ENCODE measurements at places on chromosomes 5 and 9. TPM values are rescaled to one million over a fixed set of nuclear protein-coding genes. Genes with fewer than 3 reads are reported as not detected.
A peak's percentile ranks its signal among the peaks of the same experiment; 100 is the strongest.

Gene CDH12
- total RNA-seq, result not detected

Gene CCL28
- 0.05 TPM for total RNA-seq

Gene FAM81B
- not detected for total RNA-seq

Gene GZMA
- not detected for total RNA-seq

Gene OR5C1
- not detected for total RNA-seq

Gene ZNF879
- 4.9 TPM for total RNA-seq

Gene SLCO6A1
- not detected for total RNA-seq

GRCh38 chr9:88501086-88501485 is 33.9 kb upstream of the NXNL2 start:
- H3K36me3 ChIP-seq, result no peaks in the 10 kb centered on the region
- no peaks in the 10 kb centered on the region for H3K4me1 ChIP-seq
- DNase-seq, result no peak
- no peak overlapping the region for H3K4me3 ChIP-seq
- H3K27me3 ChIP-seq, result no peaks in the 10 kb centered on the region
- H3K27ac ChIP-seq, result no peak overlapping the region

GRCh38 chr5:51810592-51810991 is 427.3 kb downstream of the ISL1 start:
- H3K27ac ChIP-seq, result no peak overlapping the region
- DNase-seq, result no peak
- no peaks in the 10 kb centered on the region for H3K4me1 ChIP-seq

DNA sequence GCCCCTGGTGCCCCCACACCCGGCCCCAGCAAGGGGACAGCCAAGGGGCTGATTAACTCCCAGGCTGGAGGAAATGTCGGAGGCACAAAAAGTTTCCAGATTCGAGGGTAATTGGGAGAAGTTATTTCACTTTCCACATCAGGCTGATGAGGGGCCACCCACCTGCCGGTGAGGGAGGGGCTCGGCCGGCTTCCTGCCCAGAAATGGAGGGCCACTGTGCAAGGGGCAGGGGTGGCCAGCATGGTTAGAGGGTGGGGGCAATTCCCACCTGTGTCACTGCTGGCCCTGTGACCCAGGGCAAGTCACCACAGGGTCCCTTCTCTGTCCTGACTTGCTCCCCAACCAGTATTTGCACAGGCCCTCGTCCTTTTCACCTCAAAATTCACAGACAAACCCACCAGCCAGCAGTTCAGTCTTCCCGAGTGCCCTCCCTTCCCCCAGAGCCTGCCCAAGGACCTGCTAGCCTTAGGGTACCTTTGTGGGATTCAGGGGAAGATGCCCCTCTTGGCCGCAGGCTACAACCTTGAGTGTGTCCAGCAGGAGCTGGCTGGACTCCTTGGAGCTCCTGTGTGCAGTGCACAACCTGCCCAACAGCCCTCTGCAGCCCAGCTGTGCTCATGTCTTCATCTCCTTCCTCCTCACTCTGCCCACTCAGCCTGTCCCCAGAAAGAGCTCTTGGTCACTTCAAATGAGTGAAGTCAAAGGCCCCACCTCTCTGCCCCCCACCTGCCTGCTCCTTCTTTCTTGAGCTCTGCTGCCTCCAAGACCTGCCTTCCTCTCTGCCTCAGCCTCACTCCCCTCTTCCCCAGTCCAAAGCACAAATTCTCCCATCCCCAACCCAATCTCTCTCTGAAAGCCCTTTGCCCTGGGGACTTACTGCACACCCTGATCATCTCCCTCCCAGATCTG is 130.5 kb downstream of the BARX1 start:
- no peak overlapping the region for H3K4me3 ChIP-seq
- DNase-seq, result no peak
- H3K36me3 ChIP-seq, result no peaks in the 10 kb centered on the region

DNA sequence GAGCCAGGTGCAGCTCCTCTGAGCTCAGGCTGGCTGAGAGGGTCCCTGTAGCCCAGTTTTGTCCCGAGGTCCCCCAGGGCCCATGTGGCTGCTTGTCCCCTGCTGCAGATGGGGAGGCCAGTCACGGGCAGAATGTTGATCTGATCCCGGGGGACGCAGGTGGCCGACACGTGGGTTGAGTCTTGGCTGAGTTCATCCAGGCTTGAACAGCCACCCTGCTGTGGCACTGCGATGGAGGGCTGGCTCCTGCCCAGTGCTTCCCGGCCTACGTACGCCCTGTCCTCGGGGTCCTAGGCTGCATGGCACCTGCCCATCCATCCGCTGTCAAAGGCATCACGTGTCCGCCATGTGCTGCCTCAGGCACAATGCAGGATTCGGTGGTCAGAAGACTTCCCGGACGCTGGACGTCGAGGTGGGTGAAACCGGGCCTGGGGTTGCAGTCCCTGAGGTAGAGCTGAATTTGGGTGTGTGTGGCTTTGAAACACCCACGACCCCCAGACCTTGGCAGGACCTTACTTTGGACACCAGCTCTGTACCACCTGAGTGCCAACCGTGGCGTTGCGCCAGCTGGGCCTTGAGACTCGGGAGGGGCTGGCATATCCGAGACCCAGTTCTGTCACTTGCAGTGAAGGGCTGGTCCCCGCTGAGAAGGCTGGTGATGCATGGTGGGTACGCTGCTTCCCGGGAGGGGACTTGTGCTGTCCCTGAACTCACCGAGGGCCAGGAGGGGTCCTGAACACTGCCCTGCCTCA is 22.3 kb downstream of the RXRA start:
- H3K4me3 ChIP-seq, result no peak overlapping the region
- DNase-seq, result no peak
- H3K4me1 ChIP-seq, result no peaks in the 10 kb centered on the region
- peaks cover 3% of the 10 kb centered on the region for H3K27me3 ChIP-seq
- H3K36me3 ChIP-seq, result no peaks in the 10 kb centered on the region

DNA sequence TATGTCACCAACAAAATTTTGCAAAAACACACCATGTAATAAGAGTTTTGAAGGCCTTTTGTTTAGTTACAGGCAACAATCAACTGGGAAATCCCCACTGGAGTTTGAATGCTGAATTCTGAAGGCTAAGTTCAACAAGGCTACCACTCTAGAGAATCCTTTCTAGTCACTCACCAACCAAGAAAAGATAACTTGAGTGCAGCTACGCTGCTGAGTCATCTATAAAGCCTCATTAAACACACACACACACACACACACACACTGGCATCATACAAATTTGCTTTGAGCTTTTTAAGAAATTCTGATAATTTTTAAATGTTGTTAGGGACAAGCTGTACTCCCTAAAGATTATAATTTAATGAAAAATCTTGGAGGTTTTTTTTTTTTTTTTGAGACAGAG is 219.6 kb downstream of the DENND1A start:
- H3K27me3 ChIP-seq, result peaks cover 4% of the 10 kb centered on the region
- peaks cover 32% of the 10 kb centered on the region for H3K4me1 ChIP-seq
- no peaks in the 10 kb centered on the region for H3K36me3 ChIP-seq
- DNase-seq, result peak; percentile 90
- peak overlapping the region; percentile 42 for H3K27ac ChIP-seq

- no peaks in the 10 kb centered on the region for H3K36me3 ChIP-seq
- peak overlapping the region; percentile 57 for H3K27ac ChIP-seq
- DNase-seq, result peak; percentile 47
- H3K4me3 ChIP-seq, result peak overlapping the region; percentile 77
- H3K4me1 ChIP-seq, result peaks cover 23% of the 10 kb centered on the region
These were observed 70.2 kb downstream of the PRUNE2 start for GRCh38 chr9:76835571-76836283.

DNA sequence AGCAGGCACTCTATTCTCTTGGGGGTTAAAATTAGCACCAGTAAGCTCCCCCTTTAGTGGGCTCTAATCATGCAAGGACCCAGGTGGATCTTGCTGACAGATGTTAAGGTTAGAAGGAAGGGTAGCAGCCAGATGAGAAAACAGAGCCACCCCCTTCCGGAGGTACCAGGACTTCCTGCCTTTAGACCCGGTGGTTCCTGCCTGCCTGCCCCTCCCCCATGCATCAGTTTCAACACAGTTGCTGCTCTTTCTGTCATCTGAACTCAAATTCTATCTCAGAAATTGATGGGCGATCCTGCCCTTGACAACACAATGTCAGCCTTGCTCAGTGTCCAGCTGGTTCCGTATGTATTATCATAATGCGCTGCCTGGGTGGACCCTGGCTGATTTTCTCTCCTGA is 287.3 kb downstream of the EBF1 start:
- DNase-seq, result no peak
- no peak overlapping the region for H3K4me3 ChIP-seq
- H3K36me3 ChIP-seq, result no peaks in the 10 kb centered on the region

DNA sequence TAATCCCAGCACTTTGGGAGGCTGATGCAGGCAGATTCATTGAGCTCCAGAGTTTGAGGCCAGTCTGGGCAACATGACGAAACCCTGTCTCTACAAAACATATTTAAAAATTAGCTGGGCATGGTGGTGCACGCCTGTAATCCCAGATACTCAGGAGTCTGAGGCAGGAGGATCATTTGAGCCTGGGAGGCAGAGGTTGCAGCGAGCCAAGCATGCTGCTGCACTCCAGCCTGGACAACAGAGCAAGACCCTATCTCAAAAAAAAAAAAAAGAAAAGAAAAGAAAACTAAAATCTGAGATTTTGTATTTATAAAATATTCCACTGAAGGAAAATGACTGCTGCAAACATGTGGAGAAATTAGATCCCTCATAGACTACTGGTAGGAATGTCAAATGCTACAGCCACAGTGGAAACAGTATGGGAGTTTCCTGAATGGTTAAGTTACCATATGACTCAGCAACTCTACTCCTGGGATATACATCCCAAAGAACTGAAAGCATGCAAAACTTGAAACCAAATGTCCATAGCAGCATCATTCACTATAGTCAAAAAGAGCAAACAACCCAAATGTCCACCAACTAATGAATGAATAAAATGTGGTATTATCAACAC is 106.1 kb downstream of the UBAP2 start:
- H3K27me3 ChIP-seq, result no peaks in the 10 kb centered on the region
- H3K4me1 ChIP-seq, result peaks cover 39% of the 10 kb centered on the region
- H3K4me3 ChIP-seq, result no peak overlapping the region

GRCh38 chr5:135591277-135591676 is 12.5 kb upstream of the CXCL14 start:
- peaks cover 9% of the 10 kb centered on the region for H3K27me3 ChIP-seq
- no peak for DNase-seq
- no peaks in the 10 kb centered on the region for H3K4me1 ChIP-seq

DNA sequence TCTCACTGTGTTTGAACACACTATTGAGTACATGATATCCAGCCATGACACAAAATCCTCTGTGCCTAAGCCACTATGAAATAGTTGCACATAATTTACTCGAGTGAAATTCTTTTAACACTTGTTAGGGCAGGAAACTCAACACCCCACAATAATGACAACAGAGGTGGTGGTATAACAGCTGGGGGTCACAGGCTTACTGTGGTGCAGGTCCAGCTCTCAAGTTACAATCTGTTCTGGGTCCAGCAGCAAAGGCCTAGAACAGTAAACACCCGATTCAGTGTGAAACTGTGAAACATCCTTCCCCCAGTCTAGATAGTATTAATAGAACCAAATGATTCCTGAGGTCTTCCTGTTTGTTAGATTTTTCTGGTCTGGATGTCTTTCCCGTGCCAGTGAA is 102.9 kb upstream of the APC start:
- no peak for DNase-seq
- H3K4me1 ChIP-seq, result peaks cover 7% of the 10 kb centered on the region
- H3K4me3 ChIP-seq, result no peak overlapping the region
- no peak overlapping the region for H3K27ac ChIP-seq
- H3K36me3 ChIP-seq, result no peaks in the 10 kb centered on the region

GRCh38 chr9:25212361-25212760 is 465.9 kb downstream of the TUSC1 start:
- H3K4me1 ChIP-seq, result no peaks in the 10 kb centered on the region
- H3K4me3 ChIP-seq, result no peak overlapping the region
- H3K27ac ChIP-seq, result no peak overlapping the region
- no peak for DNase-seq
- H3K27me3 ChIP-seq, result no peaks in the 10 kb centered on the region

GRCh38 chr5:98588215-98588614 is 185.2 kb upstream of the RGMB start:
- H3K4me3 ChIP-seq, result no peak overlapping the region
- no peak for DNase-seq
- H3K36me3 ChIP-seq, result peaks cover 9% of the 10 kb centered on the region

GRCh38 chr5:112061666-112062065 is 304.7 kb upstream of the NREP start:
- no peaks in the 10 kb centered on the region for H3K4me1 ChIP-seq
- no peak overlapping the region for H3K4me3 ChIP-seq
- H3K27me3 ChIP-seq, result no peaks in the 10 kb centered on the region
- no peak overlapping the region for H3K27ac ChIP-seq

GRCh38 chr9:26685818-26686217 is 206.8 kb downstream of the CAAP1 start:
- H3K4me1 ChIP-seq, result no peaks in the 10 kb centered on the region
- no peak overlapping the region for H3K27ac ChIP-seq
- H3K4me3 ChIP-seq, result no peak overlapping the region
- H3K36me3 ChIP-seq, result no peaks in the 10 kb centered on the region
- no peak for DNase-seq
